ENCODE measurements at places on chromosomes 6 and 20.

GRCh38 chr6:155384321-155384952 is 70.2 kb upstream of the TFB1M start:
- DNase-seq = no peak

DNA sequence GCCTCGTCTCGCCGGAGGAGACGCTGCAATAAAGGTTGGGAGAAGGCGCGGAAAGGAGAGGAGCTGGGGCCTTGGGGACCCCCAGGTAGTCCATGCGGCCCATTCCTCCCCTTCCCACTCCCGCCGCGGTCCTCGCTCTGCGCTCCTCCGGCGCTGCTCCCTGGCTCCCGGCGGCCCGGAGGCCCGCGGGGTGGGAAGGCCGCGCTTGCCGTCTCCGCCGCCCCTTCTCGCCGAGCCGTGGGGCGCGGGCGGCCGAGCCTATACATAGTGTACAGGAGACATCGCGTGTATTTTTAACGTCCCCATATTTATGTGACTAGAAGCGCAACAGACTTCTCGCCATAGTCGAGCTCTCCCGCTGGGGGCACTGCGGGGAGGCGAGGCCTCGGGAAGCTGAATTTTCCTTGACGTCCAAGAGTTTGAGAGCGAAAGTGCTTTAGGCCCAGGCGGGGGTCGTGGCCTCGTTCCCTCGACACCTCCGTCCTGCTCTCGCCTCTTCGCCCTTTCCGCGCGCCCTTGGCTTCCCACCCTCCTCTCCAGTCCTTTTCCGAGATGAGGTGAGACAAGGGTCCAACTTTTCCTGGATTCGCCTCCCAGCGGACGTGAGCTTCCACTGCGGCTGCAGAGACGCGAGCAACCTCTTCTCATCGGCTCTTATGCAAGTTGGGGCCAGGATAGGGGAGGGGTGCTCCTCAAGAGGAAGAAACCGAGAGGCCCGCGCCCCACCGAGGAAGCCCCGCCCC is 29.0 kb downstream of the SLC12A5 start:
- no peak for DNase-seq

DNA sequence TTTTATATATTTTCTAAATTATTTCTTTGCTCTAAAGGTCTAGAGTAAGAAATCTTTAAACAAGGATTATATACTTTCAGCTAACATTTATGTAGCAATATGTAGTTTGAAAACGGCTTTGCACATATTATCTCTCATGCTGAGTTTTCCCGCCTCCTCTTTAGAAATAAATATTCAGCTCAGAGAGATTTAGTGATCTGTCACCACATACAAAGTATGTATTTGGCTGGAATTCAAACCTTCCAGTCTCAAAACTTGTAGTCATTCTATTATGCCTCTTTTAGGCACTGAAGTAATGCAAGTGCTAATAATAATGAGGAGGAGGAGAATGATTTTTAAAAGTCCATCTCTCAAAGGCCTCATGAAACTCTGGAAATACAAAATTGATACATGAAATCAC is 525.0 kb downstream of the GRIK2 start:
- DNase-seq = no peak

DNA sequence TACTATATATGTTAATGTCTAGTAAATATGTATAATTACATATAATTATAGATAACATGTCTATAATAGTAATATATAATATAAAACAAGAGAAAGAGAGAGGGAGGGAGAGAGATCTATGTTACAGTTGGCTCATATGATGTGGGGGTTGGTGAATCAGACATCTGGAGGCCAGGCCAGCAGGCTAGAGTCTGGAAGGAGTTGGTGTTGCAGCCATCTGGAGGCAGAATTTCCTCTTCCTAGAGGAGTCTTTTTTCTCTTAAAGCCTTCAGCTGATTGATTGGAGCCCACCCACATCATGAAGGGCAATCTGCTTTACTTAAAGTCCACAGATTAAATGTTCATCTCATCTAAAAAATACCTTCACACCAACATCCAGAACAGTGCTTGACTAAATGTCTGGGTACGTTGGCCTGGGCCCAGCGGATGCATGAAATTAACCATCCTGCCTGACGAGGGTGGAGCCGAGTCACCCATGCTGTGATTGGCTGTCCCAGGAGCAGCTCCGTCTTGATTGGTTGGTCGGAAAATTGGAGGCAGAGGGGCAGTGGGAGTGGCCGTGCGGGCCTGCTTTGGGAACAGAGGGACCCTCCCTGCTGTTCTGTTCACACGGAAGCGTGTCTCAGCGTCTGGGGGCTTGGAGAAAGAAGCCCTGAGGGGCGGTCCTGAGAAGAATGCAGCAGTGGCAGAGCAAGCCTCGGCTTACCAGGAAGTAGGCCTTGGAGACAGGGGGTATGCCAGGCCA is 392.4 kb downstream of the QKI start:
- DNase-seq = no peak

DNA sequence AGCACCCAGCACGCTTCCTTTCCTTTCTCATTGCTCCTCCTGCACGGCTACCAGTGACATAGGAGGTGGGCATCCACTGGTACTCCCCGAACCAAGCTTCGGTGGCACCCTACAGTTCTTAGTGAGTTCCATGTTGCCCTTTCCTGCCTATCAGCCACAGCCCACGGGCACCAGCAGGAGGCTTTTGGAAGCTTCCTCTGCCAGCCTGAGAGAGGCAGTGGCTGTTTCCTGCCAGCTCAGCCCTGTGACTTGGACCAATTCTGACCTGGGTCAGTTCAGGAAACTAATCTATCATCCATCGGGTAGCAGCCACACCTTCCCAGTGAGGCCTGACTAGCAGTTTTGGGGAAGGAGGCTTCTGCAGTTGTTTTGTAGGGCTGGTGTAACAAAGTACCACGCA is 176.4 kb upstream of the UST start:
- no peak for DNase-seq

GRCh38 chr6:37381579-37381978 is 27.8 kb downstream of the RNF8 start:
- peak; percentile 69 for DNase-seq

DNA sequence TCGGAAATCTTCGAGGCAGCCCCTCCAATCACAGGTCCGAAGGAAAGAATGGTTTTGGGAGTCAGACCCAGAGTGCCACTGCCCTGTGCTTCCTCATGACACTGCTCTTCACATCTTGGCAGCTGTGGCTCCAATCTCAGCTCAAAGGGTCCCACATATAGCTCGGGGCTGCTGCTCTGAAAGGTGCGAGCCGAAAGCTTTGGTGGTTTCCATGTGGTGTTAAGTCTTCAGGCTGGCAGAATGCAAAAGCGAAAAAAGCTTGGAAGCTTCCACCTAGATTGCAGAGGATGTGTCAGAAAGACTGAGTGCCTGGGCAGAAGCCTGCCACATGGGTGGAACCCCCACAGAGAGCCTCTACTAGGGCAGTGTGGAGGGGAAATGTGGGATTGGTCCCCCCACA is 314.3 kb upstream of the CHD6 start:
- DNase-seq = no peak

- DNase-seq = no peak
Observed at GRCh38 chr6:41469156-41470028, 76.8 kb upstream of the FOXP4 start.

DNA sequence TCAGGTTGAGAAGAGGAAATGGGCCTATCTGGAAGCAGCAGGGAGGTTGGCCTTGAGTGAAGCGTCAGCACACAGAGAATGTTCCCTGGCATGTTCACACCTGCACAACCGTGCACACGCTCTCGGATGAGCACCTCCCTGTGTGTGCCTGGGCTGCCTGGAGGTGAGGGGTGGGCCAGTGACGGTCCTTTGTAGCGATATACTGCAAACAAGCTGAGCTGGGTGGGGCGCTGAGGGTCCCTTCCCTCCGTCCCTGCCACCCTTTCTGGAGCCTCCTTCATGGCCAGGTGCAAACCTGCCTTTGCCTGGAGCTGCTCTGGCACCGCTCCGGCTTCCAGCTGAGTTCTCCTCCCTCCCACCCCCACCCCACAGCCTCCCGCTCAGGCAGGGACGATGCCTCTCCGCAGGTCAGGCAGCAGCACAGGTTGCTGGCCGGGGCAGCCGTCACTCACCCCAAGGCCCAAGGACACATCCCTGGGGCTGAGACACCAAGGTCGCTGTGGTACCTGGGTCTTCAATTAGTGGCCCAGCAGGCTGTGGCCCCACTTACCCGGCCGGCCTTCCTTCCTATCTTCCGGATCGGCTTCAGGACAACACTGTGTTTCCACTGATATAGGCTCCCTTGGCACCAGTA is 111.6 kb downstream of the ERMARD start:
- no peak for DNase-seq

DNA sequence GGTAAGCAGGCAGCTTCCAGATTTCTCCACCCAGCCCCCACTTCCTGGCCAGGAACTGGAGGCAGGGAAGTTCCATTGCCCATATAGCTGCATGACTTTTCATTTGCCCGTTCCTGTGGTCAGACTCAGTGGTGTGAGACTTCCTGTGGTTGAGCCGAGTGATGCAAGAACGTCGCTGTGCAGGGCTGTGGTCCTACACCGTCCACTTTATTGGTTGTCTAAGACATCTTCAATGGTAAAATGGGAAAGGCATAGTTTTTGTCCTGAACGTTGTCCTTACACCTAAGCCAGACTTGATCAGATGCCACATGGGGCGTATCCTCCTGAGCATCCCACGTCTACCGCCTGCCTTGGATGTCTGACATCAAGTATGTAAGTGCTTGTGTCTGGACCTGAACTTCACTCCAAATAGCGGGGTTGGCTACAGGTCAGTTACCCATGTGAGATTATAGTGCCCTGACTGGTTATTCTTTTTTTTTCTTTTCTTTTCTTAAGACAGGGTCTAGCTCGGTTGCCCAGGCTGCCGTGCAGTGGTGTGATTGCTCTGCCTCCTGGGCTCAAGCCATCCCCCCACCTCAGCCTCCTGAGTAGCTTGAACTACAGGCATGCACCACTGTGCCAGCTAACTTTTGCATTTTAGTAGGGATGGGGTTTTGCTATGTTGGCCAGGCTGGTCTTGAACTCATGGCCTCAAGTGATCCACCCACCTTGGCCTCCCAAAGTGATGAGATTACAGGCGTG is 25.9 kb upstream of the GTSF1L start:
- no peak for DNase-seq

DNA sequence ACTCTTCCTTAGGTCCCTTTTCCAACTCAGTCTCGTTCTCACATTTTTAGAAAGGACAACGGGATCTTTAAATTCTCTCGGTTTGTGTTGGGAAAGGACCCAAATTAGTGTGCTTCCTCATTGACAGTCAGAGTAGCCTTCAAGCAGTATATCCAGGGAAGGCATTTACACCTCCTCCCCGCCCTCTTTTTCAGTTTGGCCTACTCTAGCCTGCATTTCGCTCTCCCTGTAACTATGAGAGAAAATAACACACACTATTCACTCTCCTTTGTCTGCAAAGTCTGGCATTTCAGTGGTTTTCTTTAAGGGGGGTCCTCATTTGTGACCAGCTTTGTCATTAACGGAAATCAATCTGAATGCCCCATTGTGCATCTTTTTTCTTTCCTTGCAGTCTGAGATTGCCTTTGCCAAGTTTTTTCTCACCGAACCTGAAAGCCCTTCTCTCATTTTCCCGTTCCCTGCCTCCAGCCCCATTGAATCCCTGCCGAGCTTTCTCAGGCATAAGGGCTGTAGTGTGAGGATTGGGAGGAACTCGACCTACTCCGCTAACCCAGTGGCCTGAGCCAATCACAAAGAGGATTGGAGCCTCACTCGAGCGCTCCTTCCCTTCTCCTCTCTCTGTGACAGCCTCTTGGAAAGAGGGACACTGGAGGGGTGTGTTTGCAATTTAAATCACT is 393 bp upstream of the FABP7 start:
- no peak for DNase-seq

DNA sequence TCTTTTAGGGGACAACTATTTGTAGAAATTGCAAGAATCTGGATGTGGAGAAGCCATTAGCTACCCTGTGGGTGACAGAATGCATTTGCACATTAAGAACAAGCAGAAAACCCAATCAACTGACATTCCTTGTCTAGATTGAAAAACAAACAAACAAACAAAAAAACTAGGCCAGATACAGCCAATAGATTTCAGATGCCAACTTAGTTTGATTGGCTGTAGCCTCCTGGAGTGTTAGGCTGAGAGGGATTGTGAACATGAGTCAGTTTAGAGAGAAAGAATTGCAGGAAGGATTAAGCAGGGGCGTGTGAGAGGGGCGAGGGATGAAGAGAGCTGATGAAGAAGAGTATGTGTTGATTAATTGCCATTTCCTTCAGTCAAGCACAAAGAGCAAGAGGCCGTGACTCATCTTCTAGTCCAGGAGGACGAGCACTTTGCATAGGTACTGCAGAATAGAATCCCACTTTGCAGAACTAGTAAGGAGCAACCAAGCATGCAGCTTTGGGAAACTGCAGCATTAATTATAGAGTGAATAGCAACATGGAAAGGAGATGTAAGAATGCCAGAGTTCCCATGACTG is 188.0 kb upstream of the RAB32 start:
- no peak for DNase-seq

DNA sequence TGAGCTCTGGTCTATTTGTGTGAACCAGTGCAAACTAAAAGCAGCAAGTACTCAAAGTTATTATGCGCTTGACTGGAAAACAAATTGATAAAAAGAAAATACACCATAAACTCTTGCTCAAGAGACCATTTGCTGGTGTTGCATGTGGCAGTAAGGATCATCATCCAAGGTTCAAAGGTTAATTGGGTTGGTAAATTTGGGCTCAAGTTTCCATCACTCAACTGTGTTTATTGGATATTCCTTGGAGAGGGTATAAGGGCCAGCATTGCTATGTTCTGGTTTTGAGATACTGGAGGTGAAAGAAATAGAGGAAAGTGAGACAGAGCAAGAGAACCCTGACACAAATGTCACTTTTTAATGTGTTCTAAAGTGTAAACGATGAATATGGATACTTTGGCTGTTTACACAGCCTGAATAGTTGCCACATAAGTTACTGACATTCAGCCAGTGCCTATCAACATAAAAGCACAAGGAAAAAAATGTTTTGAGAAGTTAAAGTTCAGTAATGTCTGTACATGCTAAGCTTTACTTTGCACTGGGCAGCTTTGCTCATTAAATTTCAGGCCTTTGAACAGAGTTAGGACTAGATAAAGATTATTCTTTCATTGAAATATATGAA is 736.1 kb downstream of the HDGFL1 start:
- DNase-seq = no peak

DNA sequence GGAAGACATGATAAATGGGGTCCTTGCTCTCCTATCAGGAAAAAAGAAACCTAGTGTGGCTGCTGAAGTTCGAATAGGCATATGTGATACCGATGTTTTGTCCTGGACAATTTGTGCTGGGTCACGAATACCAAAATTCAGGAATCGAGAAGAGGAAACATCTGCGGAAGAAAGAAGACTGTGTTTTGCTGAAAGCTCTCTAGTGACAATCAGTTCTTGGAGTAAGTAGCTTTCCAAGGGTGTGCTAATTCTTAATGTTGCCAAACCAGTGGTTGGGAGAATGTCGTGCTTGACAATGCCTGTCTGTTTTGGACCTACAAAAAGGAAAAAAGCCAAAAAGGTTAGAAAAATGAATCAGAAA is 956.1 kb downstream of the PHF3 start:
- no peak for DNase-seq
